Osteocyte (in vitro differentiated cells): ENCODE measurements at places on chromosomes 11 and 22.

GRCh38 chr11:6895010-6895409 is 2.7 kb upstream of the OR2D2 start:
- no peak for DNase-seq
- no peak overlapping the region for H3K4me3 ChIP-seq
- H3K27me3 ChIP-seq = peaks cover 4% of the 10 kb centered on the region
- no peak overlapping the region for H3K27ac ChIP-seq

DNA sequence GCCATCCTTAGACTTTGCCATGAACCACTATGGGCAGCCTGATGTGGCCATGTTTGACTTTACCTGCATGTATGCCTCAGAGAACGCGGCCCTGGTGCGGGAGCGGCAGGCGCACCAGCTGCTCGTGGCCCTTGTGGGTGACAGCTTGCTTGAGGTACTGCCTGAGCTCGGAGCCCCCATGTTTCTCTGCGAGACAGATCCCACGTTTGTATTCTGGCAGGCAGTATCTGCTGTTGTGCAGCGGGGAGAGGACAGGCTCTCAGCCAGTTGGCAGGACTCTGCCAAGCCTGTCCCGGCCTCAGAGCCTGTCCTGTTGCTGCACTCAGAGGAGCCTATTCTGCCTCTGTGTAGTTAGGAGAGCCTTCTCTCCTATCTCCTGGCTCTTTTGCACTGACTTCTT is 109.9 kb downstream of the MICAL2 start:
- no peak for DNase-seq
- H3K4me3 ChIP-seq = no peak overlapping the region
- no peak overlapping the region for H3K27ac ChIP-seq
- H3K27me3 ChIP-seq = no peaks in the 10 kb centered on the region

DNA sequence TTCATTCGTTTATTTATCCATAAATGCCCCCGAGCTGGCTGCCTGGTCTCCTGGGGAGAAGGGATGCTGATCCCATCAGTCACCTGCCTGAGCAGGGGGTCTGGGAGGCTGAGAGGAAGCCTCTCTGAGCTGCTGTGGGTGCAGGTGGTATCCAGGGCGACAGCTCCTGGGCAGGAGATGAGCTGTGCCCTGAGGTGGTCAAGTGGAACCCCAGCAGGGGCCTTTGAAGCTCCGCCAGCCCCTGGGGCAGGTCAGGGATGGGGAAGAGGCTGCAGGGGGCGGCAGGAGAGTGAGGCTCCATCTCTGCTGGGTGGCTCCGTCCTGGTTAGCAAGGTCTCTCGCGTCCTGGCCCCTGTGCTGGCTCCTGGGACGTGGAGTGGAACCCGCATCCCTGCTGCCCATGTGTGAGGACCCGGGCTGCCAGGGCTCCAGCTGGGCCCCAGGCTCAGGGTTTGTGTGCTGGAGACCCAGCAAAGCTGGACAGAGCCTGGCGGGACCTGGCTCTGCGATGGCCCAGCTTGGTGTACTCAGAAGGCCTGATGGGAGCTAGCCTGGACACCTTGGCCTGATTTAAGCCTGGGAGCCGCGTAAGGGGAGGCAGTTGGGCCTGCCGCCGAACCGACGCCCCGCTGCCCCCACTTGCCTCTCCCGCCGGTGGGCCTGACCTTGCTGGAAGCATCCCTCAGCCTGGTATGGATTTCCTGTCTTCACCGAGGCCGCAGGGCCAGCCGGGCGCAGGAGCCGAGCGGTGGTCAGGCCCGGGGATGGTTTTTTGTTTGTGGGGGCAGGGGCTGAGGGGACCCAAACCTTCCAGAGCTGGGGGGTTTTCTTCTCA is 44.5 kb downstream of the RTN4R start:
- peaks cover 4% of the 10 kb centered on the region for H3K27me3 ChIP-seq
- H3K27ac ChIP-seq = no peak overlapping the region
- H3K4me1 ChIP-seq = no peaks in the 10 kb centered on the region
- no peak overlapping the region for H3K4me3 ChIP-seq
- no peak for DNase-seq
- H3K36me3 ChIP-seq = no peaks in the 10 kb centered on the region

DNA sequence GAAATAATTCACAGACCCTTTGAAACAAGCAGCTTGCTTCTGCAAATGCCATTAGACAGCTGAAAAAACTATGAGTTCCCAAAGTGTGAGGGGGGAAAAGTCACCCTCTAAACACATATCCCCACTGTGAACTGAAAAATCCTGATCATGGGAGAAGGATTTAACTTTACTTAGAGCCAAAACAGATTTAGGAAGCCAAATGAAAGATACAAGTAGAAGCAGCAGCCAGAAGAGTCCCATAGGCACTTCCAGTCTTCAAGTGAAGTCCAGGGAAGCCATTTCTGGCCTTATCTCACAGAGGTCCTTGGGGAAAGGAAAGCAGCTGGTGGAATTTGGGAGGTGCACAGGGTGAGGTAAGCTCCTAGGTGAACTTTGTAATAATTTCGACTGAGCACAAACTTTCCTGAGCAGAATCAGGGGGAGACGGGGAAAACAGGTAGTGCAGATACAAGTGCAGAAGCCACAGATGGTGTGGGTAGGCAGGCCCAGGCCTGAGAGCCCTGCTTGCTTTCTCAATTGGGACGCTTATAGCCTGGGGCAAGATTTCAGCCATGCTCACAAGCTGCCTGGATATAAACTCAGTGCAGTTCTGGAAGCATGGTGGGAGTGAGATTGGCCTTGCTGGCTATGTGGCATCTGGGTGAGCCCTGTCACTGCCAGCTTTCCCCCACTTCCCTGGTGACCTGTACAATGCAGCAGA is 44.8 kb downstream of the GAS2 start:
- no peak for DNase-seq
- H3K4me3 ChIP-seq = no peak overlapping the region
- no peaks in the 10 kb centered on the region for H3K36me3 ChIP-seq
- no peak overlapping the region for H3K27ac ChIP-seq

DNA sequence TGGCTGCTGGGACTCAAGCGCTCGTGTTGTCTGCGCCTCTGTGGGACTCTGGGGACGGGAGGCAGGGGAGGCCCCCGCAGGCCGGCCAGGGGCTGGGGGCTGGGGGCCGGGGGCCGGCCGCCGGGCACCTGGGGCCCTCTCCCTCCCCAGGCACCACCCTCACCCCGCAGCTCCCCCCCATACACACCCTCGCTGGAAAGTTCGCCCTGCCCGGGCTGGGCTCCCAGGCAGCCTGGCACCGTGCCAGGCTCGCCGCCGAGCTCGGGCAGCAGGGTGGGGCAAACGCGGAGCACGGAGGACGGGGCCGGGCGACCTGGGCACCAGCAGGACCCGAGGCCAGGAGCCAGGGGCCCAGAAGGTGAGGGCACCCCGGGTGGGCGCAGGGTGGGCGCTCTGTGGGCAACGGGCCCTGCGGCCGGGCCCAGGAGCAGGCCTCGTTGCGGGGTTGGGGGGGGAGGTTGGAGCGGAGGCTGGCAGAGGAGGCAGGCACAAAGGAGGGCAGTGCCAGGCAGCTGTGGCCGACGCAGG is 76.7 kb upstream of the WNT7B start:
- peaks cover 39% of the 10 kb centered on the region for H3K4me1 ChIP-seq
- no peak overlapping the region for H3K27ac ChIP-seq
- no peak overlapping the region for H3K4me3 ChIP-seq
- H3K36me3 ChIP-seq = no peaks in the 10 kb centered on the region
- DNase-seq = no peak
- no peaks in the 10 kb centered on the region for H3K27me3 ChIP-seq

- H3K36me3 ChIP-seq = no peaks in the 10 kb centered on the region
- no peak overlapping the region for H3K4me3 ChIP-seq
- H3K27me3 ChIP-seq = no peaks in the 10 kb centered on the region
Measured at GRCh38 chr22:31148488-31148887, 8.2 kb upstream of the PLA2G3 start.

GRCh38 chr11:78460471-78460870 is 42.9 kb upstream of the GAB2 start:
- H3K27me3 ChIP-seq = no peaks in the 10 kb centered on the region
- H3K36me3 ChIP-seq = peaks cover 28% of the 10 kb centered on the region
- no peak overlapping the region for H3K27ac ChIP-seq
- DNase-seq = no peak
- no peak overlapping the region for H3K4me3 ChIP-seq
- H3K4me1 ChIP-seq = peaks cover 7% of the 10 kb centered on the region
